ENCODE measurements at places on chromosomes 3 and 15.

DNA sequence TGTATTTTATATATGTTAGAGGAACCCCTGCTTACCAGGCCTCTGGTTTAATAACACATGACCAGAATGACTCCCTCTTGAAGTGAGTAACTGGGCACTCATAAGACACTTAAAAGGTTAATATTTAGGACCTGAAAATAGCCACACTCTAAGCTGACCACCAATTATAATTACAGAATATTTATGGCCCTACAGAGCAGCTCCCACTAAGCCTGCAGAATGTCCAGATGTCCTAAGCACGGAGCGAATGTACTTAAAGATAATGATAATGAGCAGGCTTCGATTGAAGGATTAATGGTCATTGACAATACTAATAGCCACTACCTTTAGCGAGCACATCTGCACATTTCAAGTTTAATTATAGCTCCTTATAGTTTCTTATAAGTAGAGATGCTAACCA is 22.8 kb upstream of the KCTD6 start:
- DNase-seq, result no peak

GRCh38 chr3:29143151-29143550 is 137.7 kb upstream of the RBMS3 start:
- no peak for DNase-seq

- DNase-seq, result no peak
Measured at GRCh38 chr3:197212290-197212689, 86.1 kb downstream of the DLG1 start.

DNA sequence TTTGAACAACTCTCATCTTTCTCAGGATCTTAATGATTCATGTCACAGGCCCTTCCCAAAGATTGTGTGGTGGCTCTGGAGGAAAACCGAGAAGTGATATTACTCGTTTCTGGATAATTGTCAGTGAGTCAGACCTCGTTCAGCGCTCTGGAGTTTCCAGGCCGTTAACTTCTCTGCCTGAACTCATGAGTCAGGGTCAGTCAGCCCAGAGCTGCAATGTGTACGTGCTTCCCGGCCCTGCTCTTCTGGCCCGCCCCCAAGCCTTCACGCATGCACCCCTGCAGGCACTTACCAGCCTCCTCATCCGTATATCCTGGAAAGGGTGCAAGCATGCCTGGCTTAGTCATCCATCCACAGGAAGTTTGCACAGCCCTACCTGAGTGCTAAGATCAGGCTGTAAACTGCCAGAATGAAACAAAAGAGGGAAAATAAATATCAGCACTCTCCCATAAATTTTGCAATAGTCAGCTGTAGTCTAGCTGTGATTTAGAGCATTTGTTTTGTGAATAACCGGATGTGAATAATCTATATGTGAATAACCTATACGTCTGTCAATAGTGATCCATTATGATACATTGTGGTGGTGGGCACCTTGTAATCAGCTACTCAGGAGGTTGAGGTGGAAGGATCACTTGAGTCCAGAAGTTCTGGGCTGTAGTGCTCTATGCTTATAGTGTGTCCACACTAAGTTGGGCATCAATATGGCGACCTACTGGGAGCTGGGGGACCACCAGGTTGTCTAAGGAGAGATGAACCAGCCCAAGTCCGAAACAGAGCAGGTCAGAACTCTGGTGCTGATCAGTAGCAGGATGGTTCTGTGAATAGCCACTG is 35.3 kb upstream of the SEMA4B start:
- DNase-seq, result peak; percentile 98

DNA sequence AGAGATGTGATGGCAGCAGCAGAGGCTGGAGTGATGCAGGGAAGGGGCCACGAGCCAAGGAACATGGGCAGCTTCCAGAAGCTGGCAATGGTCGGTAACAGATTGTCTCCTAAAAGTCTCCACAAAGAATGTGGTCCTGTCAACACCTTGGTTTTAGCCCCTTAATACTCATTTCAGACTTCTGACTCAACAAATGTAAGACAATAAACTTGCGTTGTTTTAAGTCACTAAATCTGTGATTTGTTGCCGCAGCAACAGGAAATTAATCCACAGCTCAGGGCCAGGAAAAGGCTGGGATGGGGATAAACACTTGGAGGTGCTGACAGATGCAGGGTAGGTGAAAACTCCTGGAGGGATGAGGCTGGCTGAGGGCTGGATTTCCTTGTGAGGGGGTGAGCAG is 69.9 kb downstream of the OXNAD1 start:
- DNase-seq, result no peak

- no peak for DNase-seq
Measured at GRCh38 chr3:9179826-9180763, 69.4 kb downstream of the SRGAP3 start.

GRCh38 chr3:144864646-144865045 is 893.0 kb downstream of the DIPK2A start:
- no peak for DNase-seq

- no peak for DNase-seq
Measured at GRCh38 chr15:35680951-35681350, 135.0 kb upstream of the DPH6 start.

- no peak for DNase-seq
Measured at GRCh38 chr15:74228723-74229081, 7.4 kb upstream of the CCDC33 start.

- no peak for DNase-seq
Measured at GRCh38 chr15:74785194-74786032, 3.5 kb downstream of the CSK start.

DNA sequence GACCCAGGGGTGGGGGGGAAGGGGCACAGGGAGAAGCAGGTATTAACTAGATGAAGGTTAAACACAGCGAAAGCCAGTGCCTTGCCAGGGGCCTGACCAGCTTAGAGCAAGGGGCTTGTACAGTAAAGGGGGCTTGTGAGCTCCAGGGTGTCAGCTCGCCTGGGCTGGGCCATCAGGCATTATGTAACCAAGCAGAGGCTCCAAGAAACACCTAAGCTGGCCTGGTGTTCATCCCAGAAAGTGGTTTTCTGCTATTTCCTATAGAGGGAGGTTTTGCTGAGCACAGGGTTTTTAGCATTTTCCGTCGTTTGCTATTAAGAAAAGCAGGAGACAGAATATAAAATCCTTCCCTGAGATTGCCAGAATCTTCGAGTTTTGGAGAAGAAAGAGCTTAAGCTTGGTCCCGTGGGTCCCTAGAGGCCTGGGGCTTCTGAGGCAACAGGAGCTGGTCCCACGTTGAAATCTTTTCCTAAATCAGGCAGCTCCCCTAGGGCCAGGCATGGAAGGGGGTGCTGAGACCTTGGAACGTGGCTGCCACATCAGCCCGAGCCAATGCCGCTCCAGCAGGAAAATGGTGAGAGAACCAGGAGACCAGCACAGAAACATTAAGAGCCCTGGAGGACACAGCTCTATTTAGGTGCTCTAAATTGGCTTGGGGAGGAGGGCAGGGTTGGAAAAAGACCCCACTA is 71.4 kb downstream of the ISG20 start:
- DNase-seq, result no peak

- no peak for DNase-seq
Measured at GRCh38 chr3:153273767-153274435, 111.9 kb downstream of the RAP2B start.

GRCh38 chr3:171745577-171746319 is 64.5 kb downstream of the PLD1 start:
- no peak for DNase-seq

- DNase-seq, result no peak
Measured at GRCh38 chr3:42524751-42525150, 22.3 kb downstream of the VIPR1 start.

DNA sequence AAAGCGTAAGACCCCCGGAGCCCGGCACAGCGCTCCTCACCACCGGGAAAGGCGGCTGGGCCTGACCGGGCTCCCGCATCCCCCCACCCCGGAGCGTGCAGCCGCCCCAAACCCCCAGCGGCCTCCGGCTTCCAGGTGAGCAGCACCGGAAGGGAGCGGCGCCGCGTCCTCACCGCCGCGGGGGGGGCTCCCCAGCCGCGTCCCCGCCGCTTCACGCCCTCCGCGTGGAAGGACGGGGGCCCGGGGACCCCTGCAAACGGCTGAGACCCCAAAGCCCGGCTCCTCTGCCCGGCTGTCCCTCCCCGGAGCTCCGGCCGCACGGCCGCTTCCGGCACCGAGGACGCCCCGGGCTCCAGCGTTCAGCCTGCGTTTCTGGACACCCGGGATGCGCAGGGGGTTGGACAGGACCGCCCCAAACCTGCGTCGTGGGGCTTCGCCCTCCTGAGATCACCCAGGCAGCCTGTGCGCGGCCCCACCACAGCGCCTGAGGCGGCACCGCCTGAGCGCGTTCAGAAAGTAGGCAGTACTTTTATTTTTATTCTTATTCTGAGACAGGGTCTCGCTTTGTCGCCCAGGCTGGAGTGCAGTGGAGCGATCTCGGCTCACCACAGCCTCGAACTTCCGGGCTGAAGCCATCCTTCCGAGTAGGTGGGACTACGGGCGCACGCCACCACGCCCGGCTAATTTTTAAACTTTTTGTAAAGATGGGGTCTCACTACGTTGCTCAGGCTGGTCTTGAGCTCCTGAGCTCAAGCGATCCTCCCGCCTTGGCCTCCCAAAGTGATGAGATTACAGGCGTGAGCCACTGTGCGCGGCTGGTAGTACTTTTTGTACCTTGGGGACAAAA is 51.6 kb upstream of the BLM start:
- no peak for DNase-seq

GRCh38 chr3:144583871-144584270 is 612.2 kb downstream of the DIPK2A start:
- no peak for DNase-seq

GRCh38 chr15:38551720-38552648 is 12.6 kb downstream of the RASGRP1 start:
- DNase-seq, result no peak

GRCh38 chr3:185250247-185250646 is 3.6 kb downstream of the EHHADH start:
- no peak for DNase-seq

DNA sequence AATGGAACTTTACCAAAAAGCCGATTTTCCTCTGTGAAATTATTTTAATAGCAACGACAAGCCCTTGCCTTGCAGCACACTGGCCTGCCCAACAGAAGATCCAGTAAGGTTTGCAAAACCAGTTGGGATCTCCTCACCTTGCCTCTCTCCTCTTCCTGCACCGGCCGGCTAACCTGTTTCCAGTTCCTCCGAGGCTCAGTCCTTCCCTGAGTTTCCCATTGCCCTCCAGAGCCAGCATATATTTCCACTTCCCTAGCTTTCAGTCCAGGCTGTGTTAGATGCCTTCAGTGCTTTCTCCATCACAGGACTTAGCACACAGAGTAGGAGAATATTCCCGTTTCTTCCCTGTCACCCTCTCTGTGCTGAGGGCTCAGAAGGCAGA is 60.3 kb downstream of the NOX5 start:
- no peak for DNase-seq

DNA sequence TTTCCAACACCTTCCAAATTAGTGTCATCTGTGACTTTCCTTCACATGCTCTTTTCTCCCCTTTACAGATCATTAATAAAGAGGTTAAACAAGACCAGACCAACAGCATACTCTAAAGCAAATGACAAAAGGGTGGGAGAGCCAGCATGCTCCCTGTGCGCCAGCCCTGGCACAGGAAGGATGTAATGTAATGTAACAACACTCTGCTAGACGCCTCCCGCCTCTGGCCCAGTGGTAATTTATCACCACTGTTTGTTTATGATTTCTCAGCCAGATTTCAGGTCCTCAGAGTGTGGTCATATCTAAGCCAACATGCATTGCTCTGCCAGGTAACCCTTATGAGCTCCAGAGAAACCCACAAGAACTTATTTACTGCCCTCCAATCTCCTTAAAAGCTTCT is 189.5 kb upstream of the WNT5A start:
- peak; percentile 25 for DNase-seq

DNA sequence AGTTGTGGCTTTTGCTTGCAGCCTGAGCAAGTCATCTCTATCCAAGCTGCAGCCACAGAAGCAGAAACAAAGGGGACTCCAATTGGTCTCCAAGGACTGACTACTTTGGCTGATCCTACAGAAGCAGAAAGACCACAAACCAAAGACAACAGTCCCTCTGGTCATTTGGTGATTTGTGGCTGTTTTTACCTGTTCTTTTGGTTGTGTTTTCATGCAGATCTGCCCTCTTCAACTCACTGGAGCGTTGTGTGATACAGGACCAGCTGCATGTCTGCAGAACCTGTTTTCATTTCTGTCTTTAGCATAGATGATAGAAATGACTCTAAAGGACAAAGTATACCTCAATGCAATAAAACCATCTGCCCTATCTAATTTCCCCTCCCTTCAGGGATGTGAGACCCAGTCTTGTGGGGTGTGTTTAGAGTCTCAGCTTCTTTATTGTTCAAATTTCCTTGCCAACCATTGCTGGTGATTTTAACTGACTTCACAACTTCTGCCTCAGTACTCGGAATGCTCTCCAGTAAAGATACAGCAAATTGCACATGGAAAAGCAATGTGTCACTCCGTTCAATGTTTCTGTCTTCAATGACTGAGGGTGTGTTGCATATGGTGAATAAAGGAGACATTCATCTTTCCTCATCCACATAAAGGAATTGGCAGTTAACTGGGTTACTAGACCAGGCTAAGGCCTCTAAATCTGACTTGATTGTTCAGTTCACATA is 48.9 kb upstream of the SLC7A14 start:
- no peak for DNase-seq

- peak; percentile 28 for DNase-seq
Measured at GRCh38 chr15:52228921-52229320, 37.7 kb upstream of the GNB5 start.

DNA sequence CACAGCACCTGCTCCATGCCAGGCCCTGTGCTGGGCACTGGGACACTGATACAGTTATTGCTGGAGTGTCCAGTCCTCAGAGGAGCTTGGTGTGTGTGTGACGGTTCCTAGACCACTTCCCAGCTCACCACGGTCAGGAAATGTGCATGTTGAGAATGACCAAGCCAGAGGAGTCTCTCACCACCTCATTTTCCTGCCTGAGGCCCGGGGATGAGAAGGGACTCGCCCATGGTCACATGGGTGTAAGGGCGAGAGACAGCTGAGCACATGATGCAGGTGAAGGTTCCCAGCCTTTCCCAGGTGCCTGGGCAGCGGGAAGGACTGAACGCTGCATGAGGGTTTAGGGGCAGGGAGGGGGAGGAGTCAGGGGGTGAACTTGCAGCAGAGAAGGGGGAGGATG is 180.9 kb upstream of the TLE3 start:
- no peak for DNase-seq

GRCh38 chr3:190485830-190486532 is 27.9 kb upstream of the IL1RAP start:
- peak; percentile 85 for DNase-seq

GRCh38 chr3:126571078-126571477 is 12.3 kb upstream of the C3orf22 start:
- DNase-seq, result peak; percentile 9

GRCh38 chr3:12423918-12424630 is 60.2 kb upstream of the TSEN2 start:
- DNase-seq, result peak; percentile 84

GRCh38 chr3:172210355-172210754 is 171.0 kb downstream of the FNDC3B start:
- no peak for DNase-seq

- no peak for DNase-seq
Measured at GRCh38 chr3:64718976-64719375, 31.2 kb upstream of the ADAMTS9 start.
